ENCODE measurements at places on chromosomes 11 and 22. TPM values are rescaled to one million over a fixed set of nuclear protein-coding genes. Genes with fewer than 3 reads are reported as not detected.

The APOL4 gene
- 3.1 TPM for total RNA-seq

The CCDC73 gene
- not detected for total RNA-seq

The ACRV1 gene
- total RNA-seq: not detected

The PLEKHA7 gene
- total RNA-seq: 28.8 TPM

The PKNOX2 gene
- total RNA-seq: 4.3 TPM

The FAM180B gene
- 0.63 TPM for total RNA-seq

The OR5B3 gene
- total RNA-seq: not detected

The CHRM4 gene
- 0.20 TPM for total RNA-seq

The TEF gene
- total RNA-seq: 19.6 TPM

The SHISAL1 gene
- 0.42 TPM for total RNA-seq

The MTCH2 gene
- 113 TPM for total RNA-seq

The DMC1 gene
- 1.6 TPM for total RNA-seq

The KCTD14 gene
- total RNA-seq: not detected

The HTR3B gene
- total RNA-seq: not detected

The PLAAT5 gene
- total RNA-seq: 1.4 TPM

The RCE1 gene
- 4.1 TPM for total RNA-seq

The LMO2 gene
- 7.3 TPM for total RNA-seq

The TSPAN32 gene
- total RNA-seq: 25.0 TPM

The C11orf86 gene
- not detected for total RNA-seq

The IGF2 gene
- 76.9 TPM for total RNA-seq

The OR56A4 gene
- not detected for total RNA-seq

The CASP5 gene
- 2.7 TPM for total RNA-seq

The C11orf91 gene
- total RNA-seq: not detected

The CABP7 gene
- not detected for total RNA-seq

The RBMXL2 gene
- total RNA-seq: not detected

The TP53I11 gene
- 31.0 TPM for total RNA-seq

The USH1C gene
- total RNA-seq: not detected

The CNGA4 gene
- not detected for total RNA-seq

The SYTL2 gene
- 2.2 TPM for total RNA-seq

The TMEM123 gene
- 54.5 TPM for total RNA-seq

The KRTAP5-7 gene
- total RNA-seq: not detected

The FAM227A gene
- 1.0 TPM for total RNA-seq

The RASD2 gene
- total RNA-seq: 5.3 TPM

The CARNS1 gene
- 11.8 TPM for total RNA-seq

The OR8G5 gene
- not detected for total RNA-seq

The NLRP10 gene
- total RNA-seq: not detected

The GSTT2B gene
- 0.81 TPM for total RNA-seq

The APLNR gene
- total RNA-seq: 23.8 TPM

The MOGAT2 gene
- not detected for total RNA-seq

The CD151 gene
- total RNA-seq: 625 TPM

The NPAS4 gene
- total RNA-seq: not detected

The OR6T1 gene
- total RNA-seq: not detected

The RNH1 gene
- total RNA-seq: 132 TPM

The GLB1L2 gene
- total RNA-seq: 0.52 TPM

The FUT4 gene
- total RNA-seq: 1.2 TPM

The LRRC56 gene
- total RNA-seq: 0.13 TPM

The TBX1 gene
- 0.44 TPM for total RNA-seq

The MS4A15 gene
- total RNA-seq: not detected

The CTSD gene
- total RNA-seq: 1,716 TPM

The ELMOD1 gene
- total RNA-seq: not detected

The BLID gene
- total RNA-seq: not detected

The PCF11 gene
- 35.1 TPM for total RNA-seq

The OLFML1 gene
- 1.7 TPM for total RNA-seq

The LARGE2 gene
- not detected for total RNA-seq

The ARHGAP8 gene
- total RNA-seq: not detected

The SCGB1C1 gene
- not detected for total RNA-seq

The VPREB1 gene
- total RNA-seq: not detected
